ENCODE measurements at places on chromosomes 5 and 9.

- DNase-seq: no peak
These were observed 987.9 kb upstream of the WWC1 start for GRCh38 chr5:167303582-167303981.

DNA sequence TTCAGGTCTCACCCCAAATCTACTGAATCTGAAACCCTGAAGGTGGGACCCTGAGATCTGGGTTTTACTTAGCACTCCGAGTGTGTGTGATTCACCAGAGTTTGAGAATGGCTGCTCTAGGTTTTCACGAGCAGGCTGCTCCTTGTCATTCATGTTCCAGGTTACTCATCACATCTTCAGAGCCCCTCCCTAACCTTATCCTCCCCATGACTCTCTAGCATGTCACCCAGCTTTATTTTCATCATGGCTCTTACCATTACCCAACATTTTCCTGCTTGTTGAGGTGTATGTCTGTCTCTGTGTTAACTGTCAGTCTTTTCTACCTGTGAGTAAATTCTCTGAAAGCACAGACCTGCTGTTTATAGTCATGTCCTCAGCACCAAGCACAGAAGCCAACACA is 319.2 kb downstream of the NSG2 start:
- no peak for DNase-seq

DNA sequence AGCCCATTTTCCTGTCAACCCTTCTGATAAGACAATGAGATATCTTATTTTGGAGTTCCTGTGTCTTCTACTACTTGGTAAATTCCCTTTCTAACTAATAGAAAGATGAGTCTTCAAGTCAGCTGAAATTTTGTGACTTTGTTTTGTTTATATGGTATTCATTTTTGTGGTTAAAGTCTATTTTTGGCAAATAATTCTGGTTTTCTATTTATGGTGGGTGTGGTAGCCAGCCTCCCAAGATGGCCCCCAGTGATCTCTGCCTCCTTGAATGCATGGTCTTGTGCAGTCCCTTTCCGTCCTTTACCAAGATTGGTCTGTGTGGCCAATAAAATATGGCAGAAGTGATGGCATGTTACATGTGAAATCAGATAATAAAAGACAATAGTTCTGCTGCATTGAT is 91.5 kb downstream of the NR3C1 start:
- no peak for DNase-seq

GRCh38 chr5:93208141-93208751 is 372.8 kb downstream of the NR2F1-AS1 start:
- no peak for DNase-seq

GRCh38 chr5:102700916-102701315 is 54.2 kb upstream of the PAM start:
- DNase-seq: no peak

- DNase-seq: no peak
These were observed 436.7 kb upstream of the DAP start for GRCh38 chr5:11197726-11198125.

- DNase-seq: no peak
These were observed 734.8 kb upstream of the CDH9 start for GRCh38 chr5:27773166-27773565.

GRCh38 chr5:72167257-72167656 is 60.0 kb downstream of the MAP1B start:
- DNase-seq: no peak

GRCh38 chr5:66992547-66992946 is 204.1 kb downstream of the CD180 start:
- no peak for DNase-seq

DNA sequence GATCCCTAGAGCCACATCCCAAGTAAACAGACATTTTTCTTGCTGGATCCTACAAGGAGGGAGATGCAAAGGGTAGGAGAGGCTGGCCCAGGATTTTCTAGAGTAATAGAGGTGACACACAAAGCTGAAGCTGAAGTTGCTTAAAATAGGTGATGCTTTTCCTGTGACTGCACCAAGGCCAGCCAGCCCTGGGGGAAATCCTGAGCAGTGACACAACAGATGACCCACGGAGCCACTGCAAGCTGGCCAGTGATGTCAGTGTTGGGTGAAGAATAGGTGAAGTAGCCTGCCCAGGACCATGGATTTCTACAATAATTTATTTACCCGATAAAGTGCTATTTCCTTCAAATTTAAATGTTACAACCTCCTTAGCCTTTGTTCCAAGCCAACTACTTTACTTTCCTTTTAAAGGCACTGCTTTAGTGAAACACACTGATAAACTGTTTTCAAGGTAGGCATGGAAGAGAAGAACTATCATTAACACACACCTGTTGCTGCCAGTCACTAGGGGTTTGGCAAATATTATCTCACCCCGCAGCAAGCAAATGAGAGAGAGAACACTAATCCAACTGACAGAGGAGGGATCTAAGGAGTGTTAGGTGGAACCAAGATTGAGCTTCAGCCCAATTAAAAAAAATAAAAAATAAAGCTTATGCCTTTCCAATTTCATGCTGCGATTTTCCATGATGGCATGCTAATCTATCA is 123.5 kb downstream of the CTNND2 start:
- no peak for DNase-seq

- no peak for DNase-seq
These were observed 822.5 kb downstream of the PTPRD start for GRCh38 chr9:9790216-9790872.

DNA sequence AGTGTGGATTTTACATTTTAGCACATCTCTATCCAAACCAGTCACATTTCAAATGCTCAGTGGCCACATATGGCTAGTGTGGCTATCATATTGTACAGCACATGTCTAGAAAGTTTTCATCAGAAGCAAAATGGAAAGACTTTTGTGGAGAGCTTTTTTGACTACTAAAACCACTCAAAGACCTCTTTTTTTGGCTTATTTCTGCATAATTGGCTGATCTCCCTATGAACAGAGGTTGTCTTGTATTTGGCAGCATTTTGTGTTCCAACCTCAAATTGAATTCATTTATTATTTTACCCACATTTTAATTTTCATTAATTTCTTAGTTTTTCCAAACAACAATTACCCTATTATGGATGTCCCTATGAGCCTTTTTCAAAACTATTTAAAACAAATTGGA is 395.7 kb downstream of the TLE1 start:
- no peak for DNase-seq

- no peak for DNase-seq
These were observed 30.3 kb upstream of the SARDH start for GRCh38 chr9:133768371-133768858.

DNA sequence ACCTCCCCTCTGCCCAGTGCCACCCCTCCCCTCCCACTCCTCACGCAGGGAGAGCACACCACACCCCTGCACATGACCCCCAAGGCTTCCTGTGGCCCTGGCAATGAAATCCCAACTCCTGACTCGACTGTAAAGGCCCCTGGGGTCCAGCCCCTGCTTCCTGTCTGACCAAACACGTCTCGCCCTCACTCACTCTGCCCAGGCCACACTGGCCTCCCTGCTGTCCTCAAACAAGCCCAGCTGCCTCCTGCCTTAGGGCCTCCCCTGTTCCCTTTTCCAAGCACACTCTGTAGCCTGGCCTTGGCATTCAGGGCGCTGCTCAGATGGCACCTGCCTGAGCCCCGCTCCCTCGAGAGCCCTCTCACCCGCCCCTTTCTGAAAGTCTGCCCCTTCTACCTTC is 42.4 kb downstream of the HK3 start:
- no peak for DNase-seq

GRCh38 chr5:155258161-155258560 is 244.6 kb downstream of the KIF4B start:
- DNase-seq: no peak

- DNase-seq: no peak
These were observed 24.2 kb upstream of the MACIR start for GRCh38 chr5:103234239-103234975.

- DNase-seq: no peak
These were observed 21.6 kb downstream of the BHMT start for GRCh38 chr5:79133121-79133656.

- no peak for DNase-seq
These were observed 4.3 kb upstream of the HSPA9 start for GRCh38 chr5:138579517-138579863.

- no peak for DNase-seq
These were observed 32.4 kb downstream of the RAB24 start for GRCh38 chr5:177271113-177271512.

- DNase-seq: no peak
These were observed 2.3 kb upstream of the AK3 start for GRCh38 chr9:4743131-4743875.

- no peak for DNase-seq
These were observed 4.8 kb downstream of the NR2F1 start for GRCh38 chr5:93587597-93588351.

DNA sequence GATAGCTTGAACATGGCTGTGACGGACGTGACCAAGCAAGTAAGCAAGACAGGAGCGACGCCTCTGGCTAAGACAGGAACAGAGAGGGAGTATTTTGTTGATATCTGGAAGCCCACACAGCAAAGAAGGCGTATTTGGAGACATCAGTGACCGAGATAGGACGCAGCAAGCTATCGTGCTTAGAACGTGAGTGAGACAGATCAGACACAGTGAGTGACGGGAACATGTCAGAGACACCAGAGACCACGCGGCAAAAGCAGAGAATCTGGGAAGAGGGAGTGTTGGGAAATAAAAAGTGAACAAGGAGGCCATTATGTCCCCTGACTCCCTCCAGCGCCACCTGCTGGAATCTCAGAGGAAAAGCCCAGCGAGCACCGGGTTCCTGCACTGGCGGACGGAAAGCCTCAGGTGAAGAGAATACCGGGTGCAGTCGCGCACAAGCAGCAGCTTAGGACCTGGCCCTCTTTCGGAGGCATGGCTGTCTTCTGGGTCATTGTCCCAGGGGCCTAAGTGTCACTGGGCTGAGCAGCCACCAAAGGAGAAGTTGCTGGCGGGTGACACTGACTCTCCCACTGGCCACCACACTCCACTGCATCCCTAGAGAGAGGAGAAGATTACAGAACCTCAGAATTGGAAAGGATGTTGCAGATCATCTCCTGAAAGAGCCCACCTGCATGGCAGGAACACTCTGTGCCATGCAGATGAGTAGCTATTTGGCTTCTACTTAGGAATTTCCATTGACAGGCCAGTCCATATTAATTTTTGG is 99.1 kb downstream of the FBXO38 start:
- DNase-seq: peak; percentile 46

- DNase-seq: no peak
These were observed 138.8 kb upstream of the RETREG1 start for GRCh38 chr5:16755641-16756040.

DNA sequence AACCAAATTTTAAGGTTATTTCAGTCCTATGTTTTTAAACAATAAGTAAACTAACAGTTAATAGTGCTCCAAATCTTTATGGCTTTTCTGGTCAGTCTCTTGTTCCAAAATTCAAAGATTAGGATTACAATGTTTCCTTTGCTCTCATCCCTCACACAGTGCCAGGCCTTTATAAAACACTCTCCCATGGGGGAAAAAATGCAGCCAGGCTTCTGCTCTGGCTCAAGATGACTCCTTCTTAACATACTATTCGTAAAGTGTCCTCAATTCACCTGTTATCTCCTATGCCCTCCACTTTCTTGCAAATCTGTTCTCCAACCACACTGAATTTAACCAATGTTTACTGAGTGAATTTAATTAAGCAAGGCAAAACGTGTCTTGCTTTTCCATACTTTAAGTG is 1.4 kb downstream of the CEP120 start:
- DNase-seq: no peak

DNA sequence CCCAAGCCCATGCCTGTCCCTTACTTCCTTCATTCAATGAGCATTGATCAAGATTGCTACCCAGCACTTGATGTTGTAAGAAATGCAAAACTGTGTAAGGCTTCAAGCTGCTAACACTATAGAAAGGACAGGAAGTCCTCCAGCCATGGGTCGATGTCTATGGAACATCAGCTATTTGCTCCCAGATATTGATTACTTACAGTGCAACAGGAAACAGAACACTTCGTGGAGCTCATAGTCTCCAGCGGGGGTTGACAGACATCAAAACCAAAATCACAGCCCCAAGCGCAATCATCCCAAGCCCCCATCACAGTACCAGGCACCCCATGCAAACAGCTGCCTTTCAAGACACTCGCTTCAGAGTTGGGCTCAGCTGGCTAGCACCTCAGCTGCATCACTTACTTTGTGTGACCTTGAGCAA is 26.8 kb upstream of the DUSP1 start:
- no peak for DNase-seq

DNA sequence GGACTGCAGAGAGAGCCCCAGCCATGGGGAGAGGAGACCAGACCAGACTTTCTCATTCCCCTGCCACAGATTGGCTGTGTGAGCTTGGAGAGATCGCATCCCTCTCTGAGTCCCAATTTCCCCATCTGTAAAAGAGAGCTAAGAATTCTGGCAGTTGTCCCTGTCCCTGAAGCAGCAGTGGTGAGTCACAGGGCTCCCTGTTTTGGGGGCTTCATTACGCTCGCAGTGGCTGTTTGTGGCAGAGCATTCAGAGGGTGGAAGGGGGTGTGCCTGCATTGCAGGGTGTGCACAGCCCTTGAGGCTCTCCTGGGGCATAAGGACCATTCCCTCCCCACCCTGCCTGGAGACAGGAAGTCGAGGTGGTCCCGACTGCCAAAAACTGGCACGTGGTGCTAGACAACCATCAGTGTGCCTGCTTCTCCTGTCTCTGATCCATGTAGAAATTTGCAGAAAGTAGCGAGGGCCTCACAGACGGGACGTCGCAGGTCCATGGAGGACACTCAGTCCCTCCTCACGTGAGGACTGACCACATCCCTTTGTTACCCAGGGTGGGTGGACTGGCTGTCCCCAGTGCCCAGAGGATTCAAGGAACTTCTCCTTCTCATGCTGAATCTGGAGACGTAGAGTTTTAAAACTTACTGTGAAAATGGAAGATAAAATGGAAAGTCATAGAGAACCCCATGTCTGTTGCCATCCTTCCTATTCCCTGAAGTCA is 35.3 kb downstream of the HRH2 start:
- DNase-seq: no peak

GRCh38 chr9:134186471-134187109 is 22.2 kb upstream of the RNU6ATAC start:
- DNase-seq: no peak

DNA sequence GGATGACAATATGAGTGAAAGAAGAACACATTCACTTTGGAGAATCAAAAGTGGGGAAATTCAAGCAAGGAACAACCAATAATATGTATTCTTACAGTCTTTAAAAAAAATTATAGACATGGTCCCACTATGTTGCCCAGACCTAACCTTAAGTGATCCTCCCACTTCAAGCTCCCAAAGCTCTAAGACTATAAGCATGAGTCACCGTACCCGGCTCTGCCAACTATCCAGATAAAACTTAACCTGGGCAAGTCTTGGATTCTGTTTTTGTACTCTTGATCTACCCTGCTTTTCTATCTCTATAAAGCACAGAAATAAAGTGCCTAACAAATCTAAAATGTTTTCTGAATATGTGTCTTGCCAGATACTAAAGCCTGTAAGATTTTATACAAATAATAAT is 30.9 kb downstream of the CEMIP2 start:
- no peak for DNase-seq

GRCh38 chr9:88378317-88378716 is 9.9 kb upstream of the SPIN1 start:
- no peak for DNase-seq

Data from stimulated activated CD8-positive, alpha-beta memory T cell treated with anti-CD3 and anti-CD28 coated beads, Interleukin-4, amount 100 ng/mL, for 24 hours (primary cell).